ENCODE measurements at places on chromosomes 2 and 18. TPM values are rescaled to one million over a fixed set of nuclear protein-coding genes. Genes with fewer than 3 reads are reported as not detected.

DNA sequence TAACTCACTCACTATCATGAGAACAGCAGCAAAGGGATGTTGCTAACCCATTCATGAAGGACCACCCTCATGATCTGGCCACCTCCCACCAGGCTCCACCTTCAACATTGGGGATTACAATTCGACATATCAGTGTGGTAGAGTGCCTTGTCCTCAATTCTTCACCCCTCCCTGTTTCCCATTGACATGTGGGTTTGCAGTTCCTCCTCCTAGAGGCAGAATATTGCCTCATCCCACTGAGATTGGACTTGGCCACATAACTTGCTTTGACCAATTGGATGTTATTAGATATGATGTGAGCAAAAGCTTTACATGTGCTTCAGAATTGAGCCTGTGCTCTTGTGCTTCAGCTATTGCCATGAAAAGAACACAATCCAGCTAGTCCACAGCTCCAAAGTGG, 217.0 kb upstream of the CXCR4 start:
- DNase-seq, result no peak

DNA sequence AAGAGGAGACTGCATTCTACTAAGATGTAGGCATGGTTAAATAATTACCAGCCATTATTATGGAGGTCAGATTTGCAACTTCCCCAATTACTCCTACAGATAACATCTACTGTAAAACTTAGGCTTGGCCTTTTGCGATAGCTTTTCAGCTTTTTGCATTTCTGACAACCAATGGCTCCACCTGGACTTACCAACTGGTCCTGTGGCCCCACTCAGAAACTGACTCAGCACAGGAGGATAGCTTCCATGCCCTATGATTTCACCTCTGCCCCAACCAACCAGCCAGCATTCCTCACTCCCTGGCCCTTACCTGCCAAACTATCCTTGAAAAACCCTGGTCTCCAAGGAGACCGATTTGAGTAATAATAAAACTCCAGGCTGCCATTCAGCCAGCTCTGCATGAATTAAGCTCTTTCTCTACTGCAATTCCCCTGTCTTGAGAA, 28.2 kb downstream of the TUBB6 start:
- no peak for DNase-seq

- DNase-seq, result peak; percentile 95
These were observed 54.5 kb upstream of the NPAS2 start for GRCh38 chr2:100765481-100765880.

DNA sequence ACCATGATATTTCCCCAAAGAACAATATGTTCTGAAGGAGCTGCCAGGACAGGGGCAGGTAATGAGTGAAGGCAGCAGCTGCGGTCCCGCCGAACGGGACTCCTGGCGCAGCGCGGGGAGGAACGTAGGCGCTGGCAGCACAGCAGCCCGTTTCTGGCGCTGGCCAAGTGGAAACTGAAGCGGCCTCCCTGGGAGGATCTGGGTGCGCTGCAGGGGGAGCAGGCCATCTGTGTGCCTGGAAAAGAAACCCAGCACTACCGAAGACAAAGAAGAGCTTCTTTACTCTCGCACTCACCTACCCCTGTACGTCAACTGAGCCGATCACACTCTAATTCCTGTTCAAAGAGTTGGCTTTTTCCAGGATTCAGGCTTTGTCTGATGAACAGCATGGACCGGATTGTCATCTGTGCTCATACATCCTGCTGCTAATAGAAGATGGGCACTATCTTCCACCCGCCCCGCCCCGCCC, 11.8 kb downstream of the G6PC2 start:
- peak; percentile 22 for DNase-seq

- DNase-seq, result no peak
These were observed 378.3 kb upstream of the MYT1L start for GRCh38 chr2:2709431-2709770.

DYNAP gene
- total RNA-seq, result 7.0 TPM

DNA sequence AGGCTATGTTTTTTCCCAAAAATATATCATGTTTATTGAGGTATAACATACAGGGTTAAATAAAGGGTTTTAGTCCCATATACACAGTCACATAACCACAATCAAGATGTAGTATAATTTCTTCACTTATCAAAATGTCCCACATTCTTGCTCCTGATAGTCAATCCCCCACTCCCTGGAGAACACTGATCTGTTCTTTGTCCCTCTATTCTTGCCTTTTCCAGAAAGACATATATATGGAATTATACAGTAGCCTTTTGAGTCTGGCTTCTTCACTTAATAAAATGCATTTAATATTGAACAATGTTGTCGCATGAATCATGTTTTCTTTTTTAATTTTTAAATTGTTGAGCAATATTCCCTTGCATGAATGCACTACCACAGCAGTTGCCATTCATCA, 1059.7 kb downstream of the TSN start:
- no peak for DNase-seq

DNA sequence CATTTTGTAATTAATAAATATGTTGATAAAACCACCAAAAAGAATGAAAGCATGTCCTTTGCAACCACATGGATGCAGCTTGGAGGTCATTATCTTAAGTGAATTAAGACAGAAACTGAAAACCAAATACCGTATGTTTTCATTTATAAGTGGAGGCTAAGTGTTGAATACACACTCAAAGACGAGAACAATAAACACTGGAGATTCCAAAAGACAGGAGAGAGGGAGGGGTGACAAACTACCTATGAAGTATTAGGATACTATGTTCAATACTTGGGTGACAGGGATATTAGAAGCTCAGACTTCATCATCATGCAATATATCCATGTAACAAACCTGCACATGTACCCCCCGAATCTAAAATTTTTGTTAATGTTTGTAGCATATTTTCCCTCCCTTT, 7.0 kb downstream of the ERLEC1 start:
- DNase-seq, result no peak

REEP1 gene
- 4.1 TPM for total RNA-seq

DNA sequence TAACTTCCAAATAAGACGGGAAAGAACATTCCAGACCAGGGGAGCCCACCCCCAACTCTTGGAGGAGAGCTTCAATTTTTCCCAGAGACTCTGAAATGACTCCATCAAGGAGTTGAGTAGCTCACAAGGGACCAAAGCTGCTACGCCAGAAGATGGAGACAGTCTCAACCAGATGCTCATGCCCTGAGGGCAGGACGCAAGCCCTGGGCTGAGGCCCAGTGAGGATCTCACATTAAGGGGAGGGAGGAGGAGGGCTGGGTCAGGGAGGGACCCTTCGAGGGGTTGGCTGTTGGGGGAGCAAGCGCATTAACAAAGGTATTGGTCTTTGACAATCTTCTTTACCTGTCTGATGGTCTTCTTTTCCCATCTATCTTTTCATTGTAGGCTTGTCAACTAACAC, 141.3 kb upstream of the SLC1A4 start:
- DNase-seq, result no peak

PIEZO2 gene
- 37.3 TPM for total RNA-seq

DNA sequence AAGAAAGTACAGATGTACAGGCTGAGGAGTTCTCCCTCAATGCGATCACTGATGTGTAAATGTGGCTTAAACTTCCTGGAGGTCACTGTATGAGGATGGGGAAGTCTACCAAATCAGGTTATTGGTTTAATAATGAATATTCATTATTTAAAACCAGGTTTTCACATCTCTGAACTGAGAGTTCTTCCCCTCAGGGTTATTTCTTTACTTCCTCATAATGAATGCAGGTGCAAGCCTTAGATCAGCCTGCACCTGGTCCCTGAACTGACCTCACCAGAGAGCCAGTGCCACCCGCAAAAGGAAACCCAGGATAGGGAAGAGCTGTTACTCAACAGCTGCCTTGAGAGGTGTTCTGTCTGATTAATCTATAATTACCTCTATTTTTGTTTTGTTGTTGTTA, 369.0 kb downstream of the EPHA4 start:
- no peak for DNase-seq

SIX2 gene
- total RNA-seq, result 0.48 TPM

- peak; percentile 29 for DNase-seq
These were observed 429.9 kb downstream of the ARHGAP15 start for GRCh38 chr2:143559147-143559546.

- DNase-seq, result no peak
These were observed 163.2 kb upstream of the SLC1A4 start for GRCh38 chr2:64825831-64826491.

- no peak for DNase-seq
These were observed 273.6 kb downstream of the PIEZO2 start for GRCh38 chr18:10875811-10876210.

BUB1 gene
- total RNA-seq, result 11.6 TPM

Data from umbilical cord (tissue), 2 donors.